IMR-90 (cell line): ENCODE measurements at places on chromosomes 16 and 17. TPM values are rescaled to one million over a fixed set of nuclear protein-coding genes. Genes with fewer than 3 reads are reported as not detected.

- H3K27ac ChIP-seq = no peak overlapping the region
- H3K4me1 ChIP-seq = no peaks in the 10 kb centered on the region
- no peak overlapping the region for H3K4me3 ChIP-seq
Observed at GRCh38 chr16:58510776-58511628, 4.3 kb upstream of the SETD6 start.

OR3A2 gene
- total RNA-seq = not detected in 2 replicates

- no peak overlapping the region for H3K4me3 ChIP-seq
- no peaks in the 10 kb centered on the region for H3K4me1 ChIP-seq
- no peak overlapping the region for H3K27ac ChIP-seq
- no peaks in the 10 kb centered on the region for H3K27me3 ChIP-seq
Observed at GRCh38 chr16:72501739-72502593, 330.0 kb upstream of the PMFBP1 start.

KCNJ12 gene
- under 0.01 and 0.28 TPM in 2 replicates for total RNA-seq

SPATA22 gene
- total RNA-seq = 0.18 and 0.28 TPM in 2 replicates

- H3K4me3 ChIP-seq = peak overlapping the region; percentile 56
- no peak for DNase-seq
- peaks cover 41% of the 10 kb centered on the region for H3K4me1 ChIP-seq
- H3K27me3 ChIP-seq = no peaks in the 10 kb centered on the region
- no peak overlapping the region; the same call in 1 of the 2 replicates for H3K27ac ChIP-seq
- peaks cover 29% of the 10 kb centered on the region for H3K36me3 ChIP-seq
Observed at GRCh38 chr17:39926135-39926587, 1.2 kb downstream of the ORMDL3 start.

DNA sequence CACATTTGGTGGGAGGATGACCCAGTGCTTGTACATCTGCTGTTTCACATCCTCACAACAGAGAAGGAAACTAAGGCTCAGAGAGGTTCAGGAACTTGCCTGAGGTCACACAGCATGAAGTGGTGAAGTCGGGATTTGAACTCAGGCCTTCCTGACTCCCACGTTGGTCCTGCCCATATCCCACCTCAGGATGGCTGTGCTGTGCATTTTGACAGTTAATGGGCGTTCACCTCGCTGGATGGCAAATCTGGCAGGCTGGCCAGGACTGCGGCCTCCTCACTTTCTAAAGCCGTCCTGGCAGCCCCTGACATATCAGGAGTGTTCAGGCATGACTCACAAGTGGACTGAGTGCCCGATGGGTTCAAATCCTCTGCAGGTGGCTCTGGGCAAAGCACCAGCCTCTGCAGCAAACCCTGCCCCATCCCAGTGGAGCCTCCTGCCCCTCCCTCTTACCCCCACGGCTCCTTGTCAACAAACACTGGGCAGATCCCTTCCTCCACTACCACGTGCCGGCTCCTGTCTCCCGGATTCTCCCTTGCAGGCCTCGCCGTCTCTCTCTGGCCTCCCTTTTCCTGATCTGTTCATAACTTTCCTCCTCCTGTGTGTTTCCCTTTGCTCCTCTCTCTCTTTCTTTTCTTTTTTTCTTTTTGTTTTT is 29.2 kb downstream of the SOCS3 start:
- DNase-seq = no peak
- no peaks in the 10 kb centered on the region for H3K27me3 ChIP-seq
- peaks cover 29% of the 10 kb centered on the region for H3K4me1 ChIP-seq
- no peaks in the 10 kb centered on the region for H3K36me3 ChIP-seq

ZP2 gene
- total RNA-seq = not detected in 2 replicates

PTX4 gene
- total RNA-seq = not detected in 2 replicates

DNA sequence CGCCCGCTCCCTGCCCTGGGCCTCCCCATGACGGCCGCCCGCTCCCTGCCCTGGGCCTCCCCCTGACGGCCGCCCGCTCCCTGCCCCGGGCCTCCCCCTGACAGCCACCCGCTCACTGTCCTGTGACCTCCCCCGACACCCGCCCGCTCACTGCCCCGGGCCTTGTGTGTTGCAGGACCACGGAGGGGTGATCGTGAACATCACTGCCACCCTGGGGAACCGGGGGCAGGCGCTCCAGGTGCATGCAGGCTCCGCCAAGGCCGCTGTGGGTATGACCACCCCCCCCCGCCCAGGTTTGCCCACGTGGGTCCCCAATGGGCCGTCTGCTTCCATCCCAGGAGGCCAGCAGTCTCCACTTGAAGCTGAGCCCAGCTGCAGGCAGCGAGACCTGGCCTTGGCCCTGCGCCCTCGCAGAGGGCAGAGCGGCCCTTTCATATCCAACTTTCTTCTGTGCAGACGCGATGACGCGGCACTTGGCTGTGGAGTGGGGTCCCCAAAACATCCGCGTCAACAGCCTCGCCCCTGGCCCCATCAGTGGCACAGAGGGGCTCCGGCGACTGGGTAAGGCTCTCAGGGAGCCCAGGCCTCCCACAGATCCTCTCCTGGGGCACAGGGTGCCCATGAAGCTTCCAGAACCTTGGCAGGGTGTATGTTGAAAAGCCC is 9.0 kb downstream of the DECR2 start:
- no peak for DNase-seq
- no peaks in the 10 kb centered on the region for H3K27me3 ChIP-seq
- H3K36me3 ChIP-seq = peaks cover 2% of the 10 kb centered on the region; the same call in 1 of the 2 replicates
- H3K27ac ChIP-seq = no peak overlapping the region

- no peak for DNase-seq
- peaks cover 18% of the 10 kb centered on the region; the same call in 1 of the 2 replicates for H3K36me3 ChIP-seq
- H3K4me3 ChIP-seq = no peak overlapping the region
Observed at GRCh38 chr17:78971756-78972506, 7.8 kb downstream of the LGALS3BP start.

KRT33A gene
- not detected in 2 replicates for total RNA-seq

ST6GALNAC2 gene
- total RNA-seq = not detected in 2 replicates

DNA sequence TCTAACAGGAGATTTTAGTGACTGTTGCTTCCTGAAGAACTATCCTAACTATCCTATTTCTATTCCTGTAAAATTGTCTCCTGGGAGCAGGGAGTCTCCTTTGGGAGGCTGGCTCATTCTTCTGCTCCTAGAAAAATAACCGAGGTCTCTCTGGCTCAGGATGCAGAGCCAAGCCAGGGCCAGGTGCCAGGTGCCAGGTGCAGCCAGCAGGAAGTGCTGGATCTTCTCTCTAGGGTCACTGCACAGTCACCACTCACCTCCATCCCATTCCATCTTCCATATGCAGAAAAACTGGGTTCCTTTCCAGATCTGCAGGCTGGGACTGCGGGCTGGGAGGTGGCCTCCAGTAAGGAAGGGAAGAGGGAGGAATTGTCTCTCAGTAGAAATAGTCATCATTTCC is 3.8 kb upstream of the TMC7 start:
- no peak overlapping the region for H3K4me3 ChIP-seq
- DNase-seq = no peak
- H3K4me1 ChIP-seq = peaks cover 2% of the 10 kb centered on the region; the same call in 1 of the 2 replicates
- H3K27ac ChIP-seq = no peak overlapping the region
- H3K27me3 ChIP-seq = peaks cover 13% of the 10 kb centered on the region
- H3K36me3 ChIP-seq = no peaks in the 10 kb centered on the region

- peaks cover 6% of the 10 kb centered on the region for H3K4me1 ChIP-seq
- peak overlapping the region; percentile 9; the same call in 1 of the 2 replicates for H3K27ac ChIP-seq
- H3K36me3 ChIP-seq = no peaks in the 10 kb centered on the region
- H3K4me3 ChIP-seq = peak overlapping the region; percentile 56
Observed at GRCh38 chr17:75753514-75754377, 11.2 kb downstream of the GALK1 start.

DNA sequence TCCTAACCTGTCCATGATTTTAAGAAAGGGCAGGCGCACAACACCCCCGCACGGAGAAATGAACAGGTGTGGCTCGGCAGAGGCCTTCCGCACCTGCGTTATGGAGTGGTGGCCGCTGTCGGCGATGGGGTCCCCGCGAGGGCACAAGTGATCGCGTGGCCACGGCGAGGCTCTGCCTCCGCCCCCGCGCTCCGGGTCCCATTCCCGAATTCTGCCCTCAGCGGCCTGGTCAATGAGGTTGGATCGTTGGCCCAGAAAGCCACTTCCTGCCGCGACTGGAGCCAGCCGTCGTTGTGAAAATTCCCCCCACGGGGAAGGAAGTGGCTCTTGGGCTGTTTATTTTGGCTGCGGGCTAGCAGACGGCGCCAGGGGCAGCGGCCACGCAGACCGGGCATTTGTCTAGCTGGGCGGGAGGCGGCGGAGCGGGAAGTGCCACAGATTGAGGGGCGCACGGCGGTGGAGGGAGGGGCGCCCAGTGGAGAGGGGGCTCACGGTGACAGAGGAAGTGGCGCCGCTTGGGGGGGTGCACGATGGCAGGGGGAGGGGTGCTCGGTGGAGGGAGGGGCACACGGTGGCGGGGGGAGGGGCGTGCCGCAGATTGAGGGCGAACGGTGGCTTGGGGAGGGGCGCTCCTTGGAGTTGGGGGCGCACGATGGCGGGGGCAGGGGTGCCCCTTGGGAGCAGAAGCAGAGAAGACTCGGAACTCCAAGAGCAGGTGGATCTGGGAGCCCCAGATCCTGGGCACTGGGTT is 25.0 kb downstream of the MRC2 start:
- H3K36me3 ChIP-seq = peaks cover 10% of the 10 kb centered on the region
- H3K27ac ChIP-seq = peak overlapping the region; percentile 60
- DNase-seq = peak; percentile 75

GRCh38 chr17:61240851-61241468 is 158.7 kb upstream of the TBX2 start:
- H3K27ac ChIP-seq = no peak overlapping the region
- no peak for DNase-seq
- peaks cover 7% of the 10 kb centered on the region for H3K4me1 ChIP-seq
- H3K4me3 ChIP-seq = no peak overlapping the region

KRT33B gene
- total RNA-seq = 0.18 and 0.28 TPM in 2 replicates

- no peak overlapping the region for H3K27ac ChIP-seq
- H3K27me3 ChIP-seq = no peaks in the 10 kb centered on the region
- no peak for DNase-seq
- H3K4me1 ChIP-seq = peaks cover 2% of the 10 kb centered on the region; the same call in 1 of the 2 replicates
- H3K36me3 ChIP-seq = peaks cover 6% of the 10 kb centered on the region
Observed at GRCh38 chr16:68935008-68935407, 91.7 kb downstream of the TANGO6 start.

LPO gene
- total RNA-seq = not detected in 2 replicates

- H3K4me3 ChIP-seq = no peak overlapping the region
- H3K27me3 ChIP-seq = no peaks in the 10 kb centered on the region
- H3K27ac ChIP-seq = no peak overlapping the region
- H3K4me1 ChIP-seq = peaks cover 6% of the 10 kb centered on the region
- DNase-seq = no peak
- H3K36me3 ChIP-seq = no peaks in the 10 kb centered on the region; the same call in 1 of the 2 replicates
Observed at GRCh38 chr16:22012241-22012640, 4.3 kb downstream of the MOSMO start.

DNA sequence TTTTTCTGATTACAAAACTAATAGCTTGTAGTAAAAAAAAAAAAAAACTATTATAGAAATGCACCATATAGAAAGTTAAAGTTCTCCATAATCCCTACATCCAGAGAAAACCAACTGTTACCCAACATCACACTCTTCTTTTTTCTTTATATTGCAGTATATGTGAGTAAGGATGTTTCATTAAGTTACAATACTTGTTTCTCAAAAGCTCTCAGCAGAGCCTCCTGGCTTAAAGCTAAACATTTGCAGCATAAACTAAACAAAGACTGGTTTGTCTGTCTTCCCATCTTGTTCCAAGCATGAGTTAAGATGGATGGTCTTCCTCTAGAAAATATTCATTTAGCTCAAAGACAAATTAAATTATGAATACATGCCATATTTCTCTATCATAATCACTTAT is 25.2 kb downstream of the GRB2 start:
- H3K4me3 ChIP-seq = no peak overlapping the region
- peaks cover 7% of the 10 kb centered on the region for H3K36me3 ChIP-seq
- no peaks in the 10 kb centered on the region for H3K27me3 ChIP-seq
- no peak overlapping the region for H3K27ac ChIP-seq
- peak; percentile 77 for DNase-seq

GRCh38 chr17:27569257-27569722 is 61.7 kb upstream of the LGALS9 start:
- peak; percentile 34 for DNase-seq
- peaks cover 16% of the 10 kb centered on the region for H3K36me3 ChIP-seq
- H3K4me3 ChIP-seq = no peak overlapping the region
- no peaks in the 10 kb centered on the region for H3K27me3 ChIP-seq

DNA sequence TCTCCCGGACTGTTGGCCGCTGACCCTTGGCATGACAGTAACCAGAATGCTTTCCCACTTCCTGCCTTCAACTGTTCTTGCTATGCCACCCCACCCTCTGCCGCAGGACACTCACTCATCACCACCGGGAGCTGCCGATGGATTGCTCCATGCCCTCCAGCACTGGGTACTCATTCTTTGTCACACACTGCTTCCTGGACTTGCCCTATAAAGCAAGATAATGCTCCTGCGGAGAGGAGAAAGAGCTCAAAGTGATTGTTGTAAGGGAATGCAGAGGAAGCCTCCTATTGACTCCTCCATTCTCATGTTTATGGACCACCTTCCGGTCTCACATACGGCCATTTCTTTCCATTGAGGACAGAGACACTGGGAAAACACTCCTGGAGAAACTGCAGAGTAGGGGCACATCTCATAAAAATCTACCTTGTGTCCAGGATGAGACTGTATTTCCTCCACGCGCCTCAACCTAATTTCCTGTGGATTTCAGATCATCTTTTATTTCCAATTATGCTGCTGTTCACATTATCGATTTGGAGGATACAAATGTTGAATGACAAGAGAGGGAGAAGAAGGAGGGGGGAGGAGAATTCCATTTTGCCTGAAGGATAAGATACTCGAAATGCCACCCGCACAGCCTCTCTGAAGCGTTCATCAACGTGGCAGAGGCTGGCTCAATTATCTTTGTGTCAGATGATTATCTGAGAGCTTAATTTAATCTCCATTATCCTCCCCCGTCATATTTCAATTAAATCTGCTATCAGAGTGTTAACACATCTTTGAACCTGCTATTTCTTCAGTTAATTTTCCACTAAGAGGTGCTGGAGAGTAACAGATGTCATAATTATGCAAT is 486.1 kb upstream of the SALL1 start:
- H3K27me3 ChIP-seq = no peaks in the 10 kb centered on the region
- no peaks in the 10 kb centered on the region for H3K4me1 ChIP-seq
- H3K27ac ChIP-seq = no peak overlapping the region

DNA sequence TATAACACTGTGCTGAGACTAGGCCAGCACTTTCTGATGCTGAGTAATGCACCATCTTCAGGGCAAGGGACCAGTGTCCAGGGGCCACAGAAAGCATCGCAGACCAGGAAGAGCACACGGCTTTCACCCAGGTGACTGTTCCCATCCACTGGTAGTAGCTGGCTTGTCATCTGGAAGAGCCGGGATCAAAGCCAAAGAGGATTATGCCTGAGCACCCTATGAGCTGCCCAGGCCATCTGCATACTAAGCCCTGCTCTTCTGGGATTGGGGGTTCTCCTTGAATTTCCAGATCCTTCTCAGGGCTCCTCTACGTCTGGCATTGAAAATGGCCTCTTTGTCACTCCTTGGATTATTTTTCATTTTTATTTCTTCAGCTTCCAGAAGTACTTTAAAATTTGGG is 140.7 kb downstream of the IRX3 start:
- no peak overlapping the region for H3K27ac ChIP-seq
- no peaks in the 10 kb centered on the region for H3K36me3 ChIP-seq
- no peak overlapping the region for H3K4me3 ChIP-seq
- no peaks in the 10 kb centered on the region for H3K4me1 ChIP-seq
